Activated naive CD4-positive, alpha-beta T cell treated with Interleukin-2 at 50 U/mL for 16 hours (primary cell): ENCODE measurements at places on chromosomes 4 and X.

- DNase-seq: no peak
Measured at GRCh38 chr4:29375716-29376115, 1344.5 kb upstream of the PCDH7 start.

GRCh38 chr4:788636-789297 is 37.2 kb downstream of the CPLX1 start:
- DNase-seq: no peak

DNA sequence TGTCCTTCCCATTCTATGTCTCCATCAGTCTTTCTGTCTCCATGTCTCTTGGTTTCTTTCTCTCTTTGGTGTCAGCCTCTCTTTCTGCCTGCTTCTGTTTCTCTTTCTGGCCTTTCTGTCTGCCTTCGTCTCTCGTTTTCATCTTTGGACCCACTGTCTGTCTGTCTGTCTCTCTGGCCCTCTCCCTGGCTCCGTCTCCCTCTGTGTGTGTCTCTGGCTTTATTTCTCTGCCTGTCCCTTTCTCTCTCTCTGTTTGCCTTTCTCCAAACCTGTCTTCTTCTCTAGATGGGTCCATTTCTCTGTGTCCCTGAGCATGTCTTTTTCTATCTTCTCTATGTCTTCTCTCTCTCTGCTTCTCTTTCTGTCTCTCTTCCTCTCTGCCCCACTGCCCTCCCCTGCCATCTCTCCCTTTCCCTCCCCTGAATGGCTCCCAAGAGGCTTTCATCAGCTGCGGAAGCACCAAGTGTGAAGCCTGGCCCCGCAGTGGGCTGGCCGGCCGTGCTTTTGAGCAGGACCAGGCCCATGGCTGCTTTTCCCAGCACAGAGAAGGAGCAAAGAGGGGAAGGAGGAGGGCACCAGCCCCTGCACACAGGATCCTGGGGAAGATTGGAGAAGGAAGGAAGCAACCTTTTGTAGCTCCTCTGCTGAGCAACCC is 57.4 kb downstream of the PJA1 start:
- no peak for DNase-seq

DNA sequence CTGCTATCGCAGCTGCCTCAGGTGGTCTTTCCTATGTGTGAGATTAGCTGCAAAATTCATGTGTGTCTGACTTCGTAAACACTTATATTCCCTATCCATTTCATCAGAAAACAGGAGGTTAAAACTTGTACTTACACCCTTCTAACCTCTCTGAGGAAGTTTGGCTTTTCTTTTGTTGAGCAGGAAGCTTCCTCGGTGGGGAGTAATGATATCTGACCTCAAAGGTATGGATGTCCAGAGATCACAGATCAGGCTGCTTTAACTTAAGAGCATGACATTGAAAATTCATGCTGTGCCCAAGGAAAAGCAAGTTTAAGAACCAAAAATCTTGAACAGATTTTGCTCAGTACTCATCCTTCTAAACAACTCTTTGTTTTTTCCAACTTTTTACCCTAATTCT is 429.1 kb downstream of the STIM2 start:
- DNase-seq: no peak

DNA sequence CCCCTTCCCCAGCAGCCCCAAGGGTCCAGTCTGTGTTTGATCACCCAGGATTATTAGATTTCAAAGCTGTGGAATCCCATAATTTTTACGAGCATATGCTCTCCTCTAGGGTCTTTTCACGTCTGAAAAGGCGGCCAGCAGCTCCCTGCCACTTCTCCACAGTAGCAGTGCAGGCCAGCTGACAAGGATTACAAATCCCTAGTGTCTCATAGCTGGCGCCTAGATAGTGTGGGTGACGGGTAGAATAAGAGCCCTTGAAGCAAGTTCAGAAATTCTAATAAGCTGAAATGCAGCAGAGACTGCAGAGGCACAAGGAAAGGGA is 79.4 kb downstream of the RLIM start:
- no peak for DNase-seq

DNA sequence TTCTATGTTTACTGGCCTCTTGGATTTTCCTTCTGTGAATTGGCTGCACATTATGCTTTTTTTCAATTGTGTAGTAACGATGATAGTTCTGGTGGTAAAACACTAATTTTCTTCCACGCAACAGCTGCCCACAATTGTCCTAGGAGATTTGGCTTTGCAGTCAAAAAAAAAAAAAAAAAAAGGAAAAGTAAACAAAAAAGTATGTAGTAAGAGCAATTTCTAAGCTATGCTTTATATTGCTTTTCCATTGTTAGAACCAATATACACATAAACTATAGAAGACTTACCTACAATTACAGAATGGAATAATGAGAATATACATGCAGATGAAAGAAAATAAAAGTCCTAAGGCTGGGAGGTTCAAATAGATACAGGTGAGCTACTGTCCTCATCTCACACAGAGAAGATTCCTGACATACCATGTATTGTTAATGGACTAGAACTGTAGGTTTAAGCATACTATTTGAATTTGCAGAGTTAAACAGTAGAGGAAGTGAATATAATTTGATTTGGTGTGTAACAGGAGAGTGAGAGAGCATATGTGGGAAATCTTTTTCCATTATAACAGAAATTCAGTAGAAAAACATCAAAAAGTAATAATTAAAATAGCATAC is 976.2 kb downstream of the RAB28 start:
- DNase-seq: no peak

GRCh38 chr4:88693792-88694191 is 3.8 kb downstream of the NAP1L5 start:
- DNase-seq: no peak

GRCh38 chr4:47010347-47010911 is 17.0 kb upstream of the GABRA4 start:
- DNase-seq: no peak
